Mucosa of descending colon (tissue), 3 donors: ENCODE measurements at places on chromosomes 4 and X. TPM values are rescaled to one million over a fixed set of nuclear protein-coding genes. Genes with fewer than 3 reads are reported as not detected.

- DNase-seq, result no peak
Measured at GRCh38 chr4:3304831-3305609, 12.2 kb downstream of the RGS12 start.

GRCh38 chrX:19372547-19373331 is 29.0 kb downstream of the PDHA1 start:
- peak; percentile 2 for DNase-seq

DNA sequence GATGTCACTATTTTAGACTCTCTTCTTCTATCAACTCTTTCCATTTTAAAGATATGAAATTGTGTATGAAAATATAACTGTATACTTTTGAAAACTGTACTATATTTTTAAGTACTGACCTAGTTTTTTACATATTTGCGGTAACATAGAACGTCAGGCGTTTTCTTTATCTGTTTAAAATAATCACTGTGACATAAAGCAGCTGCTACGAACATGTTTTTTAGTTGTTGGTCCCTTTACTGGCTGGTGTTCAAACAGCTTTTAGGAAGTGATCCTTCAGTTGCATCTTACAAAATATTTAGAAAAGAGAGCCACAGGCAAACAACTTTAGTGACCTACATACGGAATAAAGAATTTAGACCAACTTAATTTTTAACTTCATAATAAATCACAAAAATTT is 73.1 kb downstream of the METTL14 start:
- no peak for DNase-seq

Gene ADGRG4
- 0.03 TPM for total RNA-seq

Gene LDB2
- 9.3 TPM for total RNA-seq

Gene STPG2
- total RNA-seq, result 1.3 TPM
